ENCODE measurements at places on chromosomes 12 and 14.
A peak's percentile ranks its signal among the peaks of the same experiment; 100 is the strongest.

GRCh38 chr12:32343496-32343895 lies 55.9 kb upstream of the FGD4 start:
- DNase-seq: no peak

GRCh38 chr14:54585214-54585613 lies 18.3 kb downstream of the SAMD4A start:
- no peak for DNase-seq

- no peak for DNase-seq
These were observed 68.6 kb downstream of the CNTN1 start for GRCh38 chr12:40760821-40761220.

GRCh38 chr12:120993496-120993895 lies 15.2 kb downstream of the HNF1A start:
- no peak for DNase-seq

GRCh38 chr12:41972196-41972595 lies 172.5 kb downstream of the GXYLT1 start:
- DNase-seq: no peak

DNA sequence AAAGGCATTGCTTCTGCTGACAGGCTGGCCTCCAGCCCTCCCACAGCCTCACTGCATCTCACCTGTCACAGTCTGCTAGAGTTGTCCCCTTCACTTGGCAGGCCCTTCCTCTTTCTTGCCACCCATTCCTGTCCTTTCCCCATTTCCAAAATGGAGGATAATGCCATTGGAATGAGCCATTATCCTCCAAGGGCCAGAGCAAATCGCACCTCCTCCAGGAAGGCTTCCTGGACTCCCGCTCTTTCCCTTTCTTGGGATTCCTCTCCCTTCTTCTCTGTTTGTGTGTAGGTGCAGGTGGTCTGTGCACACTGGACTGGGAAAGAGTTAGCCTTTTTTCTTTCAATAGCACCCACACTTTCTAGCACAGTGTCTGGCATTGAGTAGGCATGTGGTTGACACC lies 3.8 kb downstream of the KRT82 start:
- no peak for DNase-seq

GRCh38 chr12:93104535-93104934 lies 175.4 kb upstream of the EEA1 start:
- DNase-seq: no peak

DNA sequence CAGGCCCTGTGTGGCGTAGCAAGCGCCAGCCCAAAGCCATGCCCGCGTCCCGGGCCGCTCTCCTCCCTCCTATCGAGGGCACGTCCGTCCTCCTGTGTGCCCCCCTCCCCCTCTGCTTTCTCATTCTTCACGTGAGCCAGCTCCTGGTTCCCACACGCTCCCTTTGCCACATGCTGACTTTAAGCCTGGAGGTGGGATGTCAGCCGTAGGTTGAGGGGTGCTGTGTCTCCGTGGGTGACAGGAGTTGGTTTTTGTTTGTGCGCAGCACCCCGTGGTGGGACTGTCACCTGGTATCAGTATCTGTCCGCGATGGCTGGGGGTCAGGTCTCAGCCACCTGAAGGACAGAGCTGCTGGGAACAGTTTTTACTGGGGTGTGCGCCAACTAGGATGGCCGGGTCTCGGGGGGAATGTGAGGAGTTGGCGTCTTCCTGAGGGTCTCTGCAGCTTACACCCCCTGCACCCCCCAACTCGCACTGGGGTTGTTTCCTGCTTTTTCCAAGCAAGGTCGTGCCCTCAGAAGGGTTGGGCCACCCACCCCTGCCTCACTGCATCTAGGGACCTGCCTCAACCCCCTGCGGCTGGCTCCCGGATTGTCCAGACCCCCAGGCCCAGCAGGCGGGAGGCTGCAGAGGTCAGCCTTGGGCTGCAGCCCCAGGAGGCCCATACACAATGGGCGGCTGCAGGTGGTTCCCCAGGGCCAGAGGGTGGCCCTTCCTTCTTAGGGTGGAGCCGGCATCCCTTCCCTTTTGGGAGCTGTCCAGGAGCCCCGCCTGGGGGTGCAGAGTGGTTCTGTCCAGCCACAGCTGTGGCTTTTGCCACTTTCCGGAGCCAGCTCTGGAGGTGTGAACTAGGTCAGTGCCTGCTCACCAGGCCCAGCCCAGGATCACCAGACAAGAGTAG lies 7.3 kb downstream of the ULK1 start:
- DNase-seq: no peak

GRCh38 chr12:54749191-54749818 lies 101.1 kb upstream of the DCD start:
- DNase-seq: peak; percentile 27

- no peak for DNase-seq
These were observed 64.7 kb downstream of the AVPR1A start for GRCh38 chr12:63086149-63086915.

DNA sequence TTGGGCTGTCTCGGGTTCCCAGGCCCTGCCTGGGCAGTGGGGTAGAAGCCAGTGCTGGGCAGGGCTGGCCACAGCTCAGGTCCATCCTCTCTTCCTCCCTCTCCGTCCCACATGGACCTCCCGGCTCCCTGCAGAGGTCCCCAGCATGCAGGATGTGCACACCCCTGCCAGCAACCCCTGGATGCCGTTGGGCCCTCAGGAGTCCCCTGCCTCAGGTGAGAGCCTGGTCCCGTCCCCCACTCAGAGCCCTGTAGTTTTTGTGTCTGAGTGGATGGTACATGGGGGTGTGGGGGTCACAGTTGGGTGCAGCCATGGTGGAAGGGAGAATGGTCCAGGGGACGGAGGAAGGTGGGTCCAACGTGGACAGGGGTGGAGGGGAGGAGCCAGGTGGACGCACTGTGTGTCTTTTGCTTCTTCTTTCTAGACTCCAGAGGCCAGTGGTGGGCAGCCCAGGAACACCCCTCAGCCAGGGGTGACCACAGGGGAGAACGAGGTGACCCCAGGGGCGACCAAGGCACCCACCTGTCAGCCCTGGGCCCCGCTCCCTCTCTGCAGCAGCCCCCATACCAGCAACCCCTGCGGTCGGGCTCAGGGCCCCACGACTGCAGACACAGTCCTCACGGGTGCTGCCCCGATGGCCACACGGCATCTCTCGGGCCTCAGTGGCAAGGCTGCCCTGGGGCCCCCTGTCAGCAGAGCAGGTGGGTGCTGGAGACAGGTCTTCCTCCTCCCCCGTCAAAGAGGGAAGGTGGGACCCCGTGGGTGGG lies 21.7 kb downstream of the PAPLN start:
- no peak for DNase-seq

- no peak for DNase-seq
These were observed 169.9 kb downstream of the TSPAN9 start for GRCh38 chr12:3247077-3247476.

- no peak for DNase-seq
These were observed 141.0 kb downstream of the SLC16A7 start for GRCh38 chr12:59736786-59737185.

DNA sequence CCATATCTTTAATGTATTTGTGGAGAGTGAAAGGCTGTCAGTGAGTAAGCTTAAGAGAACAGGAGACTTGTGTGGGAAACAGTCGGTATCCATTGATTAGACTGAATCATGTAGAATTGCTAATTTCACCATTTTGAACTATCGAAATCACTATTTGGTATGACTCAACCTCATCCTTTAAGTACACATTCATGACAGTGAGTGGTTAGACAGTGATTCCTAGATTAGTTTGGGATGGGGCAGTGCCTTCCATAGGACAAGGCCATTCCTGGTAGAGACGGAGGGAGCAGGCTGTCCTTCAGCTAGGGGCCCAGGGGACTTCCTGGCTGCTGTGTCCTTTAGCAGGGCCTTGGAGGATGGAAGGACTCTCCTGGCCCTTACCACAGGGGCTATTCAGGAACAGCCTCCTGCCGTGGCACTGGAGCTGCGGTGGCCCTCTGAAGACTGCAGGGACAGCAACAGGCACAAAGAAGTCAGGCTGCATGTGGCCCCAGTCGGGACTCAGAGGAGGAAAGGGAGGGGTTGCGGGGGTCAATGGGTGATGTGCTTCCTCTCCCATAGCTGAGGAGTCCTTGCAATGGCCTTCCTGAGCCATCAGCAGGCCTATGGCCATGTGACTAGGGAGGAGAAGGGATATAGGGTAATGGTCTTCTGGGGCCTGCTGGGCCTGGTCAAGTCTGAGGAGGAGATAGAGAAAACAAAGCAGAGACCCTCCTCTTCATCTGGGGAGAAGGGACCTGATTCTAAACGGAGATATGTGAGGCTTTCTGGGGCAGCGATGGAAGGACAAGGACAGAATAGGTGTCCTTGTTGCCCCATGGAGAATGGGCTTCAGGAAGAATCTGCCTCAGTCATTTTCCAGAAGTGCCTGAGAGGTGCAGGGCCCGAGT lies 11.2 kb downstream of the SERPINA1 start:
- no peak for DNase-seq

DNA sequence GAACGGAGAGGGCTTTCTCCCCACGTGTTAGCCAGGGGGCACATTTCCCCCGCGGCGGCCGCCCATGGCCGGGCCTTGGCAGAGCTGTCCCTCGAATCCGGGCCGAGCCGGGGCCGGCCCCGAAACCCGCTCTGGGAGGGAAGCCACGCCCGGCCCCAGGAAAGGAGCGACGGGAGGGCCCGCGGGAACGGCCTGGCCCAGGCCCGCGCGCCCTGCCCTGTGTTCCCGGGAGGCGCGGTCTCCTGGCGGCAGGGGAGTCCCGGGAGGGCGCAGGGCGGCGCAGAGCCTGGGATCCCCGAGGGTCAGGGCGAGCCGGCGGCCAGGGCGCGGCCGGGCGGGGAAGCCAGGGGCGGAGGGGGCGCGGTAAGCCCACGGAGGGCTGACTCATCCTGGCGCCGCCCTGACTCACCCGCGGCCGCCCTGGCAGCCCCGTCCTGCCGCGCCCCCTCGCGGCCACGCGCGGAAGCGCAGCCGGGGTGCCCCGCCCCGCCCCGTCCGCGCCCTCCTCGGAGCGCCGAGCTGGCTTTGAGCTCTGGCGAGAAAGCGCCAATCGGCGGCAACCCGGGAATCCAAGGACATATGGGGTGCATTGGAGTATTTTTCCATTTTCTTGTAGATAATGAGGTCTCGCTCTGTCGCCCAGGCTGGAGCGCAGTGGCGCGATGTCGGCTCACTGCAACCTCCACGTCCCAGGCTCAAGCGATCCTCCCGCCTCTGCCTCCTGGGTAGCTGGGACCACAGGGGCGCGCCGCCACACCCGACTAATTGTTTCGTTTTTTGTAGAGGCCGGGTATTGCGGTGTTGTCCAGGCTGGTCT lies 31.8 kb upstream of the PLEKHG6 start:
- peak; percentile 61 for DNase-seq

DNA sequence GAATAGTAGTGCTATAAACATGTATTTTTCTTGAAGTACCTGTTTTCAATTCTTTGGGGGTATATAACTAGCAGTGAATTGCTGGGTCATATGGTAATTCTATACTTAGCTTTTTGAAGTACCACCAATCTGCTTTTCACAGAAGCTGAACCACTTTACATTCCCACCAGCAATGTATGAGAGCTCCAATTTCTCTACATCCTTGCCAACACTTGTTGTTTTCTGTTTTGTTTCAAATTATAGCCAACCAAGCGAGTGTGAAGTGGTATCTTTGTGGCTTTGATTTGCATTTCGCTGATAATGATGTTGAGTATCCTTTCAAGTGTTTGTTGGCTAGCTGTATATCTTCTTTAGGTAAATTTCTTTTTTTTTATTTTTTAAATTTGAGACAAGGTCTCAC lies 95.7 kb downstream of the PAPLN start:
- DNase-seq: no peak

DNA sequence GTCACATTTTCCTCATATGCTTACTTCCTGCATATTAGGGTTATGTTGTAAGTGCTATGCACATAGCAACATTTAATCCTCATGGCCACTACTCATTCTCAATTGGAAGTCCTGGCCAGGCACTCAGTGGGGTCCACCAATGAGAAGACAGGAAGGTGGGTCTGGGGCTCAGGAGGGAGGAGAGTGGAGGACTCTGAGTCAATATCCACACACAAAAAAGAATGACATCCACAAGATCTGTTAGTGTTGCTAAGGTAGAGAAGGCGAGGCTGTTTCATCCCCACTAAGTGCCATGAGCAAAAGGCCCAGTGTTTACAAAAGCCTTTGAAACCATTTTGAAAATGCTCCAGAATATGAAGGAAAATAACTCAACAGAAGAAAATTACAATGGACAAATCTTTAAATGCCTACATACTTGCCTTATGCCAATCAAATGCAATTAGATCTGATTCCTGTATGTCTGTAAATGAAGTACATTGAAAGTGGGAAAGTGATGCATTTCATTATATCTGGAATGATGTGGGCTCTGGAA lies 53.9 kb downstream of the EID3 start:
- no peak for DNase-seq

- DNase-seq: no peak
These were observed 231.1 kb downstream of the CACNA1C start for GRCh38 chr12:2283916-2284315.

- no peak for DNase-seq
These were observed 151.0 kb downstream of the SRGAP1 start for GRCh38 chr12:63995512-63995911.

- no peak for DNase-seq
These were observed 418 bp upstream of the MYG1 start for GRCh38 chr12:53299101-53299453.

DNA sequence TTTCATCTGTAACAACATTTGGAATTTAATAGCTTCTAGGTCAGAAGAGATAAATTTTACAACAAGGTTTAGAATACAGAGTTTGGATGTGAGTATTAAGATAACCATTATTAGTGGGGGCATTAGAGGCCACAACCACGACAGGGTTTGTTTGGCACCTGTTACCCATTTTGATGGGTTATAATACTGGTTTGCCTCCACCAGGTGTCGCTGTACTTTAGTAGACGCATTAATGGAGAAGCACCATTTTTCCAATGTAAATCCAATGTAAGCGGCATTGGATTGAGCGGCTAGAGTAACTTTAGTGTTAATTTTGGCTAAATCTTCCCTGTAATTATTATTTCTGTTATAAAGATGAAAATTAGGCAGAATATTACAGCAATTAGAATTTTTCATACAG lies 136.2 kb downstream of the SLCO1B3 start:
- no peak for DNase-seq

DNA sequence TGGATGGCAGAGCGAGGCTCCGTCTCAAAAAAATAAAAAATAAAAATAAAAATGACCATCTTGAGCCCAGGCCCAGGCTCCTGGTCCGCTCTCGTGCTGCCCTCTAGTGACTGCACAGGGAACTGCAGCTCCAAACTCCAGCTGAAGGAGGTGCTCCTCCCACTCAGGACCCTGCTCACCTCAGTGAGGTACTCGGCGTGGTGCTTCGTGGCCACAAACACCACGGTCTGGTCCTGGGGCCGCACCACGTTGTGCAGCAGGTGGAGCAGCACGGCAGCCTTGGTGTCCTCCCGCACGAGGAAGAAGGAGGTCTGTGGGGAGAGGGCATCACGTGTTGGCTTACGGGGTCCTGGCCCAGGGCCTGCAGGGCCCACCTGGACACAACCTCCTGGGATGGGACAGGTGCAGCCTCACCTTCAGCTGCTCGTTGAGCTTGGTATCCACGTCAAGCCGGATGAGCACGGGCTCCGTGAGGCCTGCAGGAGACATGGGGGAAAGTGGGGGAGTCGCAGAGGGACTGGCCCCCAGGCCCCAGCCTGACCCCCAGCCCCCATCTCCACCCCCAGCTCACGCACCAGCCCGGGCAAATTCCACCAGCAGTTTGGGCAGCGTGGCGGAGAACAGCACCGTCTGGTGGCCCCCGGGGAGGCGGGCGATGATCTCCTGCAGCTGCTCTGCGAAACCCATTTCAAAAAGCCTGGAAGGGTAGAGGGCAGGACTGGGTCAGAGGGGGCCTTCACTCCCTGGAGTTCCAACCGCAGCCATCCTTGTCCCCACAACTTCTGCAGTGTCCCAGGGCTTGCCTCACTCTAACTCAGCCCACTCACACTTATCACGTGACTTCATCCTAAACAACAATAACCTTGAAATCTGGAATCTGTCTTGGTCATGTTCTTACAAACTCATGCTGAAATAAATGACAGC lies 10.6 kb downstream of the DDX54 start:
- peak; percentile 58 for DNase-seq
